ENCODE measurements at places on chromosomes 3 and 15.

- DNase-seq, result no peak
Measured at GRCh38 chr3:127025456-127025855, 42.5 kb downstream of the PLXNA1 start.

- no peak for DNase-seq
Measured at GRCh38 chr15:25422021-25422420, 16.8 kb downstream of the UBE3A start.

DNA sequence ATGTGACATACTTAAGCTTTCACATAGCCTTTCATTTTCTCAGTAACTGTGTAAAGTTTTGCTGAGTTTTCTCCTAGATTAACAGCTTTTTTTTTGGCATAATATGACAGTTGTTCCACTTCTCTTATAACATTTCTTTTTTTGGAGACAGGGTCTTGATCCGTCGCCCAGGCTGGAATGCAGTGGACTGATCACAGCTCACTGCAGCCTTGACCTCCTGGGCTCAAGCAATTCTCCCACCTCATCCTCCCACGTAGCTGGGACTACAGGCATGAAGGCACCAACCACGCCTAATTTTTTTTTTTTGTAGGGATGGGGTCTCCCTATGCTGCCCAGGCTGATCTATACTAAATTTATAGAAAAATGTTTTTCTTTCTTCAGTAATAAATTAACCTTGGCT is 30.1 kb downstream of the DLG1 start:
- no peak for DNase-seq

DNA sequence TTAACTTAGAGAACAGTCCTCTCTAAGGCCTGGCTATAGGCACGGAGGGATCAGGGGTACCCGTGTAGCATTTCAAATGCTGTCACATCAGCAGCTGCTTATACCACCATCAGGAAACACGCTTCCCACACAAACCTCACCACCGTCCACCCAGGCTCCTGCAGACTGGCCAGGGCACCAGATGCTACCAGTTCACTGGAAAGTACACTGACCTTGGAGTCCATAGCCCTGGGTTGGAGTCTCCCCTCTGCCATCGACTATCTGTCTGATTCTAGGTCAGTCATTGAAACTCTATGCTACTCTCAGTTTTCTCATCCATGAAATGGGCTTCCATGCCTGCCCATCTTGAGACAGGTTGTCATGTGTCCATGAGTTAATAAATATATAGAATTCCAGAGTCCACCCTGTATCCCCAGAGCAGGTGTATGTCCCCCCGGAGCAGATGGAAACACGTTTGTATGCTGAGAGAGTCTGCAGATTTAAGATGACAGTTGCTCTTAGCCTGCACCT is 156.0 kb upstream of the SMAD3 start:
- no peak for DNase-seq

DNA sequence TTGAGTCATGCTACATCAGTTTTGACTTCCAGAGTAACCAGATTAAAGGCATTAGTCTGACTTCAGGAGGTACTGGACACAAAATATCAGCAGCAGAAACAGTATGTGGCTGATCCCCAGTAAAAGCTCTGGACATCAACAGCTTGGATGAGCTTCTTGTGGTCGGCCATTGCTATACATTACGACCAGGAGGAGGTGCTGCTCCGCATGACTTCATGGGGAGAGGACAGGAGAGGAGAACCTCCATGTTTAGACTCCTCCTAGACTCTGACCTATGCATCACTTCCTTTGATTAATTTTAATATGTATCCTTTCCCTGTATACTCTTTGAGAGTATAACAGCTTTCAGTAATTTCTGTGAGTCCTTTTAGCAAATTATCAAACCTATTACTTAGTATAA is 285.6 kb upstream of the ARHGEF26 start:
- no peak for DNase-seq

DNA sequence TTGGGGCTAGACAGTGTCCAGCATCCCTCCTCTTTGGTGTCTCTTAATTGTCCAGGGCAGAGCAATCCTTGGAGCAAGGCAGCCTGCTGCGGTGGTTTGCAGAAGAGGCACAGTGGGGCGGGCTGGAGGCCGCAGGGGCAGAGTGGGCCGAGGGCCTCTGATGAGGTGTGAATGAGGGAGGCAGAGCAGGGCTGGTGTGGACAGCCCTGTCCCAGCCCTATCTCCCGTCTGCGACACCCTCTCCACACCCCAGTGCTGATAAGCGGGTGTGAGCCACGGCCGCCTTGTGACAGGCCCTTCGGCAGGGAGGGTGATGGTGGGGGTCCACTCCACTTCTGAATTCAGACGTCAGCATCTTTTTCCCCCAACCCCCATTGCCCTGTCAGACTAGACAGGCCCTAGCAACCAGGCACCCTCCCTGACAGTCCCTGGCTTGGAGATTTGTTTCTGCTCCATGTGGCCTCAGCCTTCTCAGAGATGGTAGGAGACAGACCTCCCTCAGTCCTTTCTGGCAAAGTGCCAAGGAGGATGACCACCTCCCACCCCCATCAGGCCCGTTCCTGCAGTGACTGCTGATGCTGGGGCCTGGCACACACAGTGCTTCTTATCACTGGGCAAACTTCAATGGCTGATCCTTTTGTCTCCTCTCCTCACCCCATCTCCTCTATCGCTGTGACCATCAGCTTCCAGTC is 37.3 kb downstream of the EXOG start:
- no peak for DNase-seq

GRCh38 chr15:72050700-72051099 is 67.2 kb downstream of the MYO9A start:
- no peak for DNase-seq

DNA sequence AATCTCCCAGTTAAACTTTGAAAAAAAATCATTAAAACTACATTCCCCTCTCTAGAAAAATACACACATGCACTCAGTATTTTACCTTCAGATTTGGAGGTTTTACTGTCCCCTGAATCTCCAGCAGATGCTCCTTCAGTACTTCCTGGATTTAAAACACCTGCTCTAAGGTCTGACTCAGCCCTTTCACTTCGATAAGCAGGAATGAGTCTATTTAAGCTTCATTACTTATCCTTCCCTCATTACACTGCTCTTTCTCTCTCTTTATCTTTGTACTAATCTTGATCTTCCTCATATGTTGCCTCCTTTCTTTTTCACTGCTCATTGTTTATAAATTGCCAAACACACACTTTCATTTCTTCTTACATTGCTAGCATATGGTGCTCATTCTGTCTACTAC is 443.9 kb downstream of the DIPK2A start:
- DNase-seq, result no peak

DNA sequence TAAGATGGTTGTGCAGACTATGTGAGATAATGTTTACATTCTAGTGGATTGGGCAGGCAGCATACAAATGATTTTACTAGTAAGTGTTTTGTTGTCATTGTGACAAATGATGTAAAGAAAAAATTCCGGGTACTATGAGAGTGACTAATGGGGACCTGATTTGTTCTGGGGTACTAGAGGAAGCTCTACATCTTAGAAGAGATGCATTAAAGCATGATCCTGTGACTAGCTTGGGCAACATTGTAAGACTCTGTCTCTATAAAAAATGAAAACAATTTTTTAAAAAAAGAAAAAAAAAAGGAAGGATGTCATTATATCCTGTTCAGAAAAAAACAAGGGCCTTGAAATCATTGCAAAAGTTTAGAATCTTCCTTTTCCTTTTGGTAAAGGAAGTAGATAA is 58.1 kb upstream of the MYRIP start:
- DNase-seq, result no peak

GRCh38 chr3:49724586-49724985 is 835 bp upstream of the GMPPB start:
- peak; percentile 37 for DNase-seq

Data from gastrocnemius medialis (tissue), 4 donors.